ENCODE measurements at places on chromosomes 3 and 15.
A peak's percentile ranks its signal among the peaks of the same experiment; 100 is the strongest.

DNA sequence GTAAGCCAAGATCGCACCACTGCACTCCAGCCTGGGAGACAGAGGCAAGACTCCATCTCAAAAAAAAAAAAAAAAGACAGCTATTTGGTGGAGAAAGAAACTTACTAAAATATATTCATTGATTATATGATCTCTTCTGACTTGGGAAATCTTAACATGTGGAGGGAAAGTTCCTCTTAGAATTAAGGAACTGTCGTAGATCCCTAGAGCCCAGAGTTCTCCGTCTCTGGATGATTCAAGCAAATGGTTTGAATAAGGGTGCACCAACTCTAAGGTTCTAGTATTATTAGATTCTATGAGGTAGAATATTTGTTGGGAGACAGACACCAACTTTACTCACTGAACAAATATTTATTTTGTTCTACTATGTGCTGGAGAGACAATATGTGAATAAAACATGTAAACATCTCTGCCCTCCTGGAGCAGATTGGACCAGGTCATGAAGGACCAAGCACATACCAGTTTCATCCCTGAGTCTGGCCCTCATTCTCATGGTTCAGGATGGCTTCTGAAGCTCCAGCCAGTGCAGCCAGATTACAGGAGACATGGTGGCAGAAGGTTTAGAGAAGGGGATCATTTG lies 129.7 kb downstream of the MITF start:
- no peak for DNase-seq

DNA sequence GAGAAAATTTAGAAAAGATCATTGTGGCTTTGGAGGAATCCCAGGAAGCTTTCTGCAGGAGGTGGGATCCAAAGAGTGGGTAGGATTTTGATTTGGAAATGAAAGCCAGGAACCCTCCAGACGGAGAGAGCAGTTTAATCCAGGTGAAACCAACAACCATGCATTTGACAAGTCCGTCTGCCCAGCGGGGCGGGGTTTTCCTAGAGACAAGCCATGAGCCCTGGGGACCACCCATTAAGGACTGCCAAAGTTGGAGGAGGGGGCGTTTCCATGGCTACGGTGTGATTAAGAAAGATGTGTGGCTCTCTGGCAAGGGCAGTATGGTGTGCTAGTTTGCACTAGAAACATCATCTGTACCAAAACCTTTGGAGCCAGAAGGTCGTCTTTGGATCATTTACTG lies 53.4 kb downstream of the SRGAP3 start:
- no peak for DNase-seq

- DNase-seq = peak; percentile 54
These were observed 10.0 kb downstream of the EIF2B5 start for GRCh38 chr3:184145111-184145524.

- DNase-seq = no peak
These were observed 139.1 kb downstream of the TLE3 start for GRCh38 chr15:69958496-69959084.

DNA sequence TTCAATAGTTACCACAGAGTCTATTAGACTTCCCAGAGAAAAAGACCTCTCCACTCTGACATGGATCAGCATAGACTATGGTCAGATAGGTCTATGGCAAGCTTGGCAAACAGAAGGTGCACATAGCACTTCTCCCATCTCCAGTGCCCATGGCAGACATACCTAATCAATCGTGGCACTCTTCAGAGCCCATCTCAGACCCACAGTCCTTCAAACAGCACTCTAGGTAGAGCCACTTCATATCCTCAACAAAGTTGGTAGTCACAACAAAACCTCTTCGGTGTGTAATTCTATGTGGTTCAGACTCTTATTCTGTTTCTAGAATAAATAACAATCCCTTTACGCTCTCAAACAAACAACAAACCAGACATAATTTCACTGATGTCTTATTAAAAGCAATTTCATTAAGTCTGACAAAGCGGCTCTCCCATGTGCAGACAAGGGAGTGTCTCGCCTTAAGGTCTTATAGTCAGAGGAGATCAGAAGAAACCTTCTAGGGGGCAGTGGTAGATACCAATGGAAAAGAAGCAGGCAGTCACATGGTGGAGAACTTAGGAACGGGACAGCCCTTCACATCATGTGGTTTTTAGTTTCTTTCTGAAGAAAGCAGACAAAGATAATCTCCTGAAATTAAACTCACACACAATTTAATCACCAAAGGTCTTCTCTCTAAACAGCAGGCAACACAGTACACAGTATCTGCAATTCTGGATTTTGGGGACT lies 483.4 kb downstream of the FOXP1 start:
- no peak for DNase-seq

- no peak for DNase-seq
These were observed 63.4 kb upstream of the LCTL start for GRCh38 chr15:66628976-66629723.

- DNase-seq = no peak
These were observed 4.3 kb upstream of the SUCNR1 start for GRCh38 chr3:151869181-151869580.

DNA sequence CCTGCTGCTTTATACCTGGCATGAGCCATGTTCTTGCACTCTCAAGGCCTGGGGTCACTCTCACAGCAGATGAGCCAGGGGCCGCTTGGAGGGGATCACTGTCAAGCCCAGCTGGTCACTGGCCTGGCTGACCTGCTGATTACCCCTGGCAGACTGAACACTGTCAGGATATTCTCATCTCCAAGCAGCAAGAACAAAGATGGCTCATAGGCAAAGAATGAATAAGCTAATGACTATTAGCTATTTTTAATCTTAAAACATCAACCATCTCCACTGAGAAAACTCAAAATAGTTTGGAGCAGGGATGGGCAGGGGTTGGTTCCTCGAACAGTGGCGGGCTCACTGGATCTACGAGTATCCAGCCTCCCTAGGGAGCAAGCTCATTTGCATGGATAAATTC lies 64.4 kb upstream of the ACAN start:
- no peak for DNase-seq

DNA sequence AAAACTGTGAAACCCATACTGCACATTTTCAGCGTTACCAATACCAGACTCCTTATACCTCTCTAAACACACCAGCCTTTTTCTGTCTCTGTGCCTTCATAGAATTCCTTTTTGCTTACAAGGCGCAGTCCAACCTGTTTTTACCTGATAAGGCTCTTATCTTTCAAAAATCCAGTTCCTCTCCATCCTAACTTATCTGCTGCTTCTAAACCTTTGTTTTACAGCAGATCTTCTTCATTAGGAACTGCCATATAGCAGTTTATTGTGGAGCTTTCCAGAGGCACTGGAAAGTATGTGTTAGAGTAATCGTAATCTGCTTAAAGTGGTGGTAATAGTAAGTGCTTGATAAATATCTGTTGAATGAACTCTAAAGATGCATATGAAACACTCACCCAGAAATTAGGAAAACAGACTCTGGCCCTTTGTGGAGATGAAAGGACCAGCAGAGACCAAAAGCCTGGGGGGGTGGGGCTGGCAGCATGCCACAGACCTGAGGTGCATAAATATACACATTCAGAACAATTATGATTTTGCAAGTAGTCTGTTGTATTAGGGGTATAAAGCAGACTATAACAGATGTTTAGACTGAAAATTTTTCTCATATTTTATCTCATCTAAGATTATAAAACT lies 29.3 kb downstream of the PPP2R3A start:
- no peak for DNase-seq

DNA sequence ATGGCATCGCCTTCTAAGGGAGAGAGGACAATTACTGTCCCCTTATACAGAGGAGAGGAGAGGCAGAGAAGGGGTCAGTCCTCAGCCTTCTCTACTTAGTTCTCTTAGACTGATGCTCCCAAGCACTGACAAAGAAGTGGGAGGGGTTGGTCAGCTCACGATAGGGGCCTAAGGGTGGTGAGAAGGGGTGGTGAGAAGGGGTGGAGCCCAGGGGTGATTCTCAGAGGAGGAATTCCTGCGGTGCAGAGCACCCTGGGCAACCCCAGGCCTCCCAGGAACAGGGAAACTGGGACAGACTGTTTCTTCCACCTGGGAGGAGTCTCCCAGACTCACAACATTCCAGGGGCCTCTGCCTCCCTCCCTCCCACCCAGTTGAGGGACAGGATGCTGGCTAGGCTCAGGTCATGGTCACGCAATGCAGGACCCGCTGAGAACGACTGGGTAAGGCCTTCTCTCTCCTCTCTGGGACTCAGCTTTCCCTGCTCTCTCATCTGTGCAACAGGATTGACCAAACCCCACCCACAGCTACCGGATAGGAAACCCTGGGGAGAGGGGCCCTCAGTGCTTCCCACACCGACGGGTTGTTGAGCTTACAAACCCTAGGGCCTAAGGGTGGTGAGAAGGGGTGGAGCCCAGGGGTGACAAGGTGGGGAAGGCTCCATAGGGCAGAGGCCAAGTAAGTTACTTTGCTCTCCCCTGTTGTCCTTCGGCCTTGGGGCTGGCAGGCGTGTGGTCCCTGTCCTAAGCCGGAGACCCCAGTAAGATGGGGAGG lies 1.5 kb downstream of the TPRA1 start:
- DNase-seq = no peak

DNA sequence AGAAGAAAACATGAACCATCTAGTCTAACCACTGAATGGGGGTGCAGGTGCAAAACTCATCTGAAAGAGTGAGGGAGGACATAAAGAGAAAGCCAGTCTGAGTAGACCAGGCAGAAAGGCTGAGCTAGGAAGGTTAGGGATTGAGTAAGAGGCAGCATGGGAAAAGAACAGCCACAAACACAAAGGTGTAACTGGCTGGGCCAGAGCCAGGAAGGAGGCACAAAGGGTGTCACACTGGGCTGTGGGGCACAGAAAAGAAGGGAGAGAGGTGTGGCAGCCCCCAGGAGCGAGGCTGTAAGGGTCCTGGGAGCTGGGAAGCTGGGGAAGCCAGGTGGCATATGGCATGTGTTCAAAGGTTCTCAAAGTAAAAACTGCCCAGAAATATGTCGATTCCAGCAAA lies 18.7 kb downstream of the IGSF11 start:
- no peak for DNase-seq

DNA sequence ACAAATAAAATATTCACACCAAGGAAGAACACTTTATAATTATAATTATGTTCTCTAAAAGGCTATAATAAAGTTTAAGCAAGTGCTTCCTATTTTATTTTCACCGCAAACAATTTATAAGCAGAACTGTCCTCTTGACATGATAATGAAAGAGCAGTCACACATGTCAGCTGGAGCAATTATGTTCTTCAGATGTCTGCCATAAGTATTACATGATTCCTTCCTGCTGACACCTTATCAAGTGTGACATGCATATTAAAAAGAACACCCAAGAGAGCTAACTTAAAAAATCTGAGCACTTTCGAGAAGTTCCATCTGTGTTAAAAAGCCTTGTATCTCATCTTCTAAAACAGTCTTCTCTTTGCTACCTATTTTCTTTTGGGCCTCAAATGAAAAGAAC lies 249.5 kb downstream of the SQOR start:
- DNase-seq = no peak

GRCh38 chr15:45796433-45796832 lies 161.6 kb downstream of the SQOR start:
- DNase-seq = no peak

DNA sequence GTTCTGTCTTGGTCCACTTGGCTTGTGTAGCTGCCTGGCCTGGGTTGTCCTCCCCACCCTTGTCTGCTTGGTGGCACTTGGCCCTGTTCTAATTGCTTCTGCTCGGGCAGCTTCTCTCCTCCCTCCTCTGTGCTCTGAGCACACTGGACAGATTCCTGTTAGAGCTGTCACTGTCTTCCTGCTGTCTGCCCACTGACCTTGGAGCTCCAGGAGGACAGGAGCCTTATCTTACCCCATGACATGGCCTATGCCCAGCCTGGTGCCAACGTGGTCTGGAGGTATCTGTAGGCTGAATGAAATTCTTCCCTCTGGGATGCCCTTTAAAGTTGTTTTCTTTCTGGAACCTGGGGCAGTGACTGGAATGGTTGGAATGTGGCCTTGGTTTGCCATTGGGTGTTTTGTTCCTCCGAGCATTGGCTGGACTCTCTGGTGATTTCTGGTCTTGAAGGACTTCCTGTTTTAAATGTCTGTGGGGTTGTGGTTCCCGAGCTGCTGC lies 94.1 kb downstream of the FAM43A start:
- no peak for DNase-seq

GRCh38 chr3:100149713-100150415 lies 35.6 kb upstream of the FILIP1L start:
- no peak for DNase-seq

- no peak for DNase-seq
These were observed 28.6 kb upstream of the KBTBD12 start for GRCh38 chr3:127886231-127886955.

DNA sequence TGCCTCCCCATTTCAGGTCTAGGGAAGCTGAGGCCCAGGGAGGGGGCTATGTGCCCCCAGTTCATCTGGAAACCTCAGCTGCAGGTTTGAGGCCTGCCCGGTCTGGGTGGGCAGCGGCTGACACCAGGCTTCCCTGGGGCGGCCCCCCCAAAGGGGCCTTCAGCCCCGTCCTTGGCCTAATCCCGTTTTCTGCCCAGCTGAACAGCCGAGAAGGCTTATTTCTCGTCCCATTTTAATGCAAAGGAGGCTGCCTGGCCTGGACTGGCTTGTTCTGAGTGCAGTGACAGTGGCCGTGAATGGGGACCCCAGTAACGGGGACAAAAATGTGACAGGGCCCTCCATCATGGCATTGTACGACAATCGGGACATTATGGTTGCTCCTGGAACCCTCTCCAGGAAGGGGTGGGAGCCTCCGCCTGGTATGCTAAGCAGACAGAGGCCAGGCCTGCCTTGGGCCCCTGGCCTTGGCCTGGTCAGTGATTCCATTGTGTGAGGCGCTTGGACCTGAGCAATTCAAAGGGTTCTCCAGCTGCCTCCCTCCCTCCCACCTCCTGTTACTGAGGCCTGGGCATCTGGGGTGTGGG lies 93.9 kb downstream of the WNT7A start:
- DNase-seq = no peak

DNA sequence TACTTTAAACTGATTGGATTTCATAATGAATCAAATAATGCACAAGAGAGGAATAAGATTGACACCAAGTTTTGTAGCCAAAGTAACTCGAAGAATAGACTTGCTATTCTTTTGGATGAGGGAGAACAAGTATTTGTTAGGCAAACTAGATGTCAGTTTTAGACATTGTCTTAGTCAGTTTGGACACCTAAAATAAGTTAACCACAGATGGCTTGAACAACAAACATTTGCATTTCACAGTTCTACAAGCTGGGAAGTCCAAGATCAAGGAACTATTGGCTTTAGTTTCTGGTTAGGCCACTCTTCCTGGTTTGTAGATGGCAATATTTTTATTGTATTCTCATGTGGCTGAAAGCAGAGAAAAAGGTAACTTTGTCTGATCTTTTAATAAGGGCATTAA lies 61.3 kb upstream of the OSTN start:
- DNase-seq = no peak

GRCh38 chr3:25854635-25855034 lies 64.7 kb downstream of the OXSM start:
- no peak for DNase-seq

GRCh38 chr3:9779721-9780457 lies 10.1 kb upstream of the CAMK1 start:
- DNase-seq = peak; percentile 57

- DNase-seq = no peak
These were observed 14.2 kb downstream of the MRAS start for GRCh38 chr3:138362538-138362937.

- peak; percentile 63 for DNase-seq
These were observed 63.5 kb upstream of the CLDN18 start for GRCh38 chr3:137946356-137946973.

- no peak for DNase-seq
These were observed 66.8 kb downstream of the FAIM start for GRCh38 chr3:138675393-138675792.

All from CD4-positive, alpha-beta T cell treated with Interleukin-17A for 1 hour (primary cell).